Stimulated activated memory B cell treated with anti-CD40 and anti-IgM and Interleukin-4, amounts not matched to agents 10 μg/mL and 1 μg/mL and 100 μg/mL, for 72 hours (primary cell): ENCODE measurements at places on chromosomes 7 and 10.

DNA sequence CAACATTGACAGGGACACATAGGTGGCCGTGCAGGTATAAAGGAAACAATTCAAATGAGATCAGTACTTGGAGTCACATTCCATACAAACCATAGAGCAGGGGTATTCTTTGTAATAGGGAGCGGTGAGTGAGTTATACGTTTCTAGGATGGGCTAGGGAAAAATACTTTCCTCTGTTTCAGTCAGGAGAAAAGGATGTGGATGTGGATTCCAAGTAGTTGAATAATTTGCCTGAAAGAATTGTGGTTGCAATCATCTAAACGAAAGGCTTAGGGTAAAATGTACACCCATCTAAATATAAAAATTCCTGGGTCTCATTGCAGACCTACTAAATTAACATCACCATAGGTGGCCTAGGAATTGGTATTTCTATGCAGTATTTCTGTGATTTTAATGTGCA is 270.7 kb upstream of the IGFBP3 start:
- H3K4me3 ChIP-seq = no peak overlapping the region
- H3K36me3 ChIP-seq = no peaks in the 10 kb centered on the region

DNA sequence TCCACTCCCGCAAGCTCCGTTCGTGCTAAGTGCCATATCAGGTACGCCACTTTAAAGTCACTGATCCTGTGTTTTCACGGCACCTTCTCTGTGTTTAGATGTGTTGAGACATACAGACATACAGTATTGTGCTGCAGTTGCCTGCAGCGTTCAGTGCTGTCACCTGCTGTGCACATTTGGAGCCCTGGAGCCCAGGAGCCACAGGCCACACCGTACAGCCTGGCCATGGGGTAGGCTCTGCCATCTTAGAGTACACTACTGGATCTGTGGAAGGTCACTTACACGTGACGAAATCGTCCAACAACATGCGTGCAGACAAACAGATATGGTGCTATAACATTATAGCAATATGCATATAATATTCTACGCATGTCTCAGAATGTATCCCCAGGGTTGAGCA is 111.3 kb downstream of the ELFN1 start:
- no peak overlapping the region for H3K4me3 ChIP-seq
- no peaks in the 10 kb centered on the region for H3K4me1 ChIP-seq
- peaks cover 43% of the 10 kb centered on the region for H3K27me3 ChIP-seq

DNA sequence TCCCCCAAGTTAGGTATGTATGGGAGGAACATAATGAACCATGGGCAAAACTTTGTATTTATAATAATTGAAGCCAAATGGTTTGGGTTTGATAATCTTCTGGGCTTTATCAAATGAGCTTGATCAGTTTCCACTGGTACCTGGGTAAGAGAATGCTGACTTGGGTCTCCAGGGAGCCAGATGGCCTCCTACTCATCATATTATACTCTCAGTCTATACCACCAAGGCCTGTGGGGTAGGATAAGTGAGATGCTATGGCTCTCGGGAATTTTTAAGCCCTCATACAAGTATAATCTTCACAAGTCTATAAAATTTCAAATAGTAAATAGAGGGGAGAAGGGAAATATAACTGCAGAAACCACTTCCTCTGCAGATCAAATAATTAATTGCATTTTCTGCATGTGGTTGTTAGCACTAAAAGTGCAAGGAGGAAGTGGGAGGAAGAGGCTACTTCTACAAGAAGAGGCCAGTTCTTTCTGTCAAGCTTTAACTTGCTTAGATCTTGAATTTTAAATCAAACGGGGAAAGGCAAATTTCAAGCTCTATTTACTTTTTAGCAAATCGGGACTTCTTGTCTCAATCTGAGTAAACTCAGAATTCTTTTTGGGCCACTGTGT is 349.0 kb downstream of the SORCS1 start:
- no peak for ATAC-seq
- H3K27me3 ChIP-seq = no peaks in the 10 kb centered on the region
- no peak overlapping the region for H3K27ac ChIP-seq
- H3K36me3 ChIP-seq = no peaks in the 10 kb centered on the region
- H3K4me1 ChIP-seq = no peaks in the 10 kb centered on the region

DNA sequence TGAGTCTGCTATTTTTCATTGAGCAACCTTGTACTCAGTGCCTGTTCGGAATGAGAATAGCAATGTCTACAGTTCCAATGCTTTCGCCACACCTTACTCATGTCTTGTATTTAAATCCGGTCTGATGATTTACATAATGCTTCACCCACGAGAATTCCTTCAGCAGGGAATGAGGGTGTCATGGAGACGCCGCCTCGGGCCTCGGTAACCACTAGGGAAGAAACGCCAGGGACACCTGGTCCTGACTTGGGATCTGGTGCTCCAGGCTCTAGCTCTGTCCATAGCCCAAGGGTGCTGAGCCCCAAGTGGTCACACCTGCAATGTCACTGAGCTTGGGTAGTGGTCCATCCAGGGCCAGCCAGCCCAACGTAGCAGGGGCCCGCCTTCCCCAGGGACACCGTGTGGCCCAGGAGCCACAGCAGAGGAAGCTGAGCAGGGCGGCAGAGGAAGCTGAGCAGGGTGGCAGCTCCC is 37.4 kb downstream of the PRKAG2 start:
- H3K36me3 ChIP-seq = no peaks in the 10 kb centered on the region
- H3K27ac ChIP-seq = peak overlapping the region; percentile 88
- H3K4me3 ChIP-seq = peak overlapping the region; percentile 59
- peaks cover 51% of the 10 kb centered on the region for H3K4me1 ChIP-seq
- ATAC-seq = peak; percentile 60
- no peaks in the 10 kb centered on the region for H3K27me3 ChIP-seq

DNA sequence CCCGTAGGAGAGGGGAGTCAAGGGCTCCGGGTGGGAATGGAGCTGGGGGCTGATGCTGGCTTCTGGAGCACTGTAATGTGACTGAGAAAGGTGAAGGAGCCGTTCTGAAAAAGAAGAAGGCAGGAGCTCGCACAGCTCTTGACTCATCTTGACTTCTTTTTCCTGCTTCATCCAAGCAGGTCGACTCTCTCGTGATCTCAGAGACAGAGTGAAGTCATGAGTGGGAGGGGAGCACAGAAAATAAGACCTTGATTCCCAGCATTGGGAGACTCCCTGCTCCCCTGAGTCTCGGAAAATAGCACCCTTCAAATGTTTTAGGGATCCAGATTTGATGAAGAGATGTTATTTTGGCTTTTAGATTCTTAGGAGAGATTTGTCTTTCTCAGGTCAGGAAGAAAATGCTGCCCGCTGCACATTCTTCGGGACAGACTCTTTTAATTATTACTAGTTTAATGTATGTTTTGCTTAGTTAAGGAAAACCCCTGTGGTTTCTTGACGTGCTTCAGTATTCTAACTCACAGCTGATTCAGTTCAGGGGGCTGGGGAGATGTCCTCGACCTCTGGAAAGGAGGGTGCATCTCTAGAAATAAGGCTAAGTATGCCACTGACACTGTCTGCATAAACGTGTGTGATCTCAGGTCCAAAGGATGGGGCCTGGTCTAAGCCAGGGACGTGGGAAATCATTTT is 34.1 kb downstream of the EGFR start:
- H3K36me3 ChIP-seq = no peaks in the 10 kb centered on the region
- H3K4me1 ChIP-seq = no peaks in the 10 kb centered on the region

DNA sequence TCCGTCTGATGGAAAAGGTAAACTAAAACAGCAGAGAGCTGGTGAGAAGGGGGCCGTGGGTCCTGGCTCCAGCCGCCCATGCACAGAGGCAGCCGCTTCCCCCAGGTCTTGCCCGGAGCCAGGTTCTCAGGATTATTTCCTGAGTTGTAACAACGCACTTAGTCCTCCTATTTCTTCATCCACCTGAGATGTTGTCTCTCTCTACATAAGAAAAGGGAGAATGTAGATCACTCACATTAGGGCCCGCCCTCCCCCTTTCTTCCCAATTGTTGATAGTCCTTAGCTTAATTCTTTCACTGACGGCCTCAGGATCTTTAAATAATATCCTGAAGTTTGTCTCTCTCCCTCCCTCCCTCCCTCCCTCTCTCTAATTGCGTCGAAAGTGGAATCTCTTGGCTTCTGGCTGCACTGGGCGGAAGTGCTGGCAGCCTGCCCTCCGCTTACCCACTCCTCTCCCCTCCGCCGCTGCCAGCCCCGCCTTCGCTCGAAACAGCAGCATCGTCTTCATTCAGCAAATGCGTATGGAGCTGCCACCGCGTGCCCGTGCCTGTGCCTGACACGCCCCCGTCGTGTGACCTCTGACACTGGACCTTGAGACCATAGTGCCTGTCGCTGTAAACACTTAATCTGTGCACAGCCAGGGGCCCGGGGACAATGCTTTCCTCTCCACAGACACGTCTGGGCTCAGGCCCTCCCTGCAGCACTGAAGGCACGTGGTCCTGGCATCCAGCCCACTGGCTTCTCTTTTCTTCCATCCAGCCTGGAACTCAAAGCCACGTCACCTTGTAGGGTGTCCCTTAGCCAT is 174.5 kb upstream of the PPP2R2D start:
- ATAC-seq = no peak
- no peak overlapping the region for H3K4me3 ChIP-seq
- no peak overlapping the region for H3K27ac ChIP-seq

DNA sequence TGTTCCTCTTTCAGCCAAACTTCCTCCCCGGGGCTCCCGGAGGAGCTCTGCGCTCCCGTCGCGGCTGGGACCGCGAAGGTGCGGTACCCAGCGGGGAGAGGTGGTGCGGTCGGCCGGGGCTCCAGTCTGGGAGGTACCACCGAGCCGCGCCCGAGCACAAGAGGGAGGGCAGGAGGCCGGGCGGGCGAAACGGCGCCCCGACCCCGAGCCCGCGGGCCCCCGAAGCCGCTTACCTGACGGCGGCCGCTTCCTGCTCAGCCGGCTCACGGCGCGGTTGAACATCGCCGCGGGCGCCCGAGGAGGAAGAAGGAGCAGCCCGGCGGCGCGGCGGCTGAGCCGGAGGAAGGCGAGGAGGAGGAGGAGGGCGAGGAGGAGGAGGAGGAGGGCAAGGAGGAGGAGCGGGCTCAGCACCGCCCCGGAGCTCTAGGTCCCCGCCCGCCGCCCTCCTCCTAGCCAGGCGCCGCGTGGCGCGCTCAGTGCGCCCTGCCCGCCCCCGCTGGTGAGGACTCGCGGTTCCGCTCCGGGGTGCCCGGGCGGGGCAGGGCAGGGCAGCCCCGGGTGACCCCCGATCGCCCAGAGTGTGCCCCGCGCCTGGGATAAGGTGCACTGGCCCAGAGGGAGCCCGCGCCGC is at the start of gene RGS10:
RGS10 (minus strand) TSS at position 363 of the 631 bp plus-strand sequence; CDS start at position 282, 81 bp downstream.
- H3K27ac ChIP-seq = peak within 1 kb of the TSS; percentile 84
- peaks cover 3% of the 10 kb centered on the region for H3K27me3 ChIP-seq
- H3K4me1 ChIP-seq = peaks cover 53% of the 10 kb centered on the region

DNA sequence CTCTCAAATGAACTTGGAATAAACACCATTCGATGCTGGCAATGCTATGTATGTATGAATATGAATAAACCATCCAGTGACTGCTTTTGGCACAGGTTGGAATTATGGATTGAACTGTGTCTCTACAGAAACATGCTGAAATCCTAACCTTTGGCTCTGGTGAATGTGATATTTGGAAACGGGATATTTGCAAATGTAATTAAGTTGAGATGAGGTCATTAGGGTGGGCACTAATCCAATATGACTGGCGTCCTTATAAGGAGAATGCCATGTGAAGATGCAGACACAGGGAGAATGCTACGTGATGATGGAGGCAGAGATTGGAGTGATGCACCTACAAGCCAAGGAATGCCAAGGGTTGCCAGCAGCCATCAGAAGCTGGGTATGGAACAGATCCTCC is 3.4 kb upstream of the ACTR3B start:
- H3K27me3 ChIP-seq = no peaks in the 10 kb centered on the region
- H3K4me1 ChIP-seq = peaks cover 21% of the 10 kb centered on the region
- H3K4me3 ChIP-seq = no peak overlapping the region
- no peaks in the 10 kb centered on the region for H3K36me3 ChIP-seq
- H3K27ac ChIP-seq = no peak overlapping the region

GRCh38 chr7:8365499-8366110 is 67.8 kb upstream of the NXPH1 start:
- H3K4me3 ChIP-seq = no peak overlapping the region
- H3K27ac ChIP-seq = no peak overlapping the region
- H3K4me1 ChIP-seq = no peaks in the 10 kb centered on the region
- peaks cover 10% of the 10 kb centered on the region for H3K27me3 ChIP-seq
